ENCODE measurements at places on chromosomes 11 and 22. TPM values are rescaled to one million over a fixed set of nuclear protein-coding genes. Genes with fewer than 3 reads are reported as not detected.

KLHL35 gene
- 0.99 TPM for total RNA-seq

SREBF2 gene
- total RNA-seq = 49.7 TPM

CCDC87 gene
- total RNA-seq = 0.10 TPM

CCDC116 gene
- total RNA-seq = 0.20 TPM

CLCF1 gene
- 0.89 TPM for total RNA-seq

CAPRIN1 gene
- 162 TPM for total RNA-seq

DBX1 gene
- not detected for total RNA-seq

TIMM10 gene
- 21.0 TPM for total RNA-seq

SMC1B gene
- total RNA-seq = 0.10 TPM

IL10RA gene
- 9.1 TPM for total RNA-seq

OR52I2 gene
- total RNA-seq = not detected
